CMK (cell line): ENCODE measurements at places on chromosomes 1 and 21.

DNA sequence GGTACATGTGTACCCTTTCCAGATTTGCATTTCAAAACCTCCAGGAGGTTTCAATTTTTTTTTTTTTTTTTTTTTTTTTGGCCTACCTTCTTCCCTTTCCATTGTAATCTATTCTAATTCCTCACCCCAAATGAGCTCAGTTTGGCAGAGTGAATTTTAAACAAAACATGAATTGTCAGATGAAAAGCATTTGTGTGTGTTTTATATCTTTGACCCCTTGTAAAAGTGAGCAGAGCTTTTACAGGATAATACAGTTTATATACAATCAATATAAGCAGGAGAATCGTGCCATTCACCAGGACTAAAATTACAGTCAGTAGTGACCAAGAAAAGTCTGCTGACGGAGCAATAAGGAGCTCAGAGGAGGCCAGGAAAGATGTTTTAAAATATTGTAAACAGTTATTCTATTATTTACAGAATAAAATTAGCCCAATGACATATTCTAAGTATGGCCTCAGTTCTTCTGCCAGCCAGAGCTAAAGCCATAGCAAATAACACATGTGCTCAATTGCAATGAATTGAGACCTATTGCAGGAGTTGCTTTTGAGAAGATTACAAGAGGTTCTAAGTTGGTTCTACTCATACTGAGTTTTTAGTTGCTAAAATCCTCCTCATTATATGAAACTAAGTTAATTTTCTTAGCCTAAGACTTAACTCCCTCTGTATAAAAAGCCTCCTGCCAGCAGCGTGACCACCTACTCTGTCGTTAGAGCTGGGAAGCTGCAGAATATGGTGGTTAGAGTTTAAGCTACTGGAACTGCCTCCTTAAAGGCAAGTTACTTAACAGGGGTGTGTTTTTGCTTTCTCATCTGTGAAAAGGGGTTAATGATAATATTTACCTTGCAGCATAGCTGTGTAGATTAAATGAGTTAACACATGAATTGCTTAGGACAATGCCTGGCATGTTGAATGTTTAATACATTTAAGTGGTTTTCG is 50.8 kb upstream of the ZNF326 start:
- no peak for DNase-seq

GRCh38 chr1:164609089-164609488 is 50.1 kb downstream of the PBX1 start:
- no peak for DNase-seq

DNA sequence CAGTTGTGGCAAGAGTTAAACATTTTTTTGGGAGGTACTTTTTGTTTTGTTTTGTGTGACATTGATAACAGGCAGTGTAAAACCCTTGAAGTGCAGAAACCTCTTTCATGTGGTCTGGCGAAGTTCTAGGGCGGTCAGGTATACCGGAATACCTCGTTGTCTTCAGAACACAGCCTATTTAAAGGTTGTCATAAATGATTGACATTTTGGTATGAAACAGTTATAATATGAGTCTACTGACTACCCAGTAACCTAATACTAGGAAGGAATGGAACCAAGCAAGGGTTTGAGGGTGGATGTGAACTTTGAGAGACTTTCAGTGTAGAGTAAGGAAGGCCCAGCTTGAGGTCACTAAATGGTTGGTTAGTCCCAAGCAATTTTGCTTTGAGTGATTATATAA is 40.5 kb downstream of the PATJ start:
- DNase-seq = no peak

DNA sequence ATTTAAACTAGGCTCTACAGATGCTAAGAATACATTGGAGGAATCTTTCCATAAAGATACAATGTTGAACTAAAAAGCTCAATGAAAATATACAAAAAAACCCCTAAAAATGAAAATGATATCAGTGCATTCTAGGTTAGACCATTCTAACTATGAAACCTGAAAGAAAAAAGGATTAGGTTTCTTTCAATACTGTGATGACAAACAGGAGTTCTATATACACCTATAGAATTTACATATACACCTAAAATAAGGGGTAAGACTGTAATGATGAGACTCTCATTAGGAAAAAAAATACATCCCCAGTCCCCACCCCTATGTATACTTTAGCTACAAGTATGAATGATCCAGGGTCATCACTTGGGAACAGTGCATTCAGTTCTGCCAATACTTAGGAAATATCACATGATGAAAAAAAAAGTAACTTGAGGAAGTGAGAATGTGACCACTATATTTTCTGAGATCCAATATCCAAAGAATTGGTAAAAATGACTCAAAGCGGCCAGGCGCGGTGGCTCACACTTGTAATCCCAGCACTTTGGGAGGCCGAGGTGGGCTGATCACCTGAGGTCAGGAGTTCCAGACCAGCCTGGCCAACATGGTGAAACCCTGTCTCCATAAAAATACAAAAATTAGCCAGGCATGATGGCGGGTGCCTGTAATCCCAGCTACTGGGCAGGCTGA is 26.3 kb downstream of the SELENOF start:
- DNase-seq = no peak

- no peak for DNase-seq
Measured at GRCh38 chr21:33586927-33587326, 1.6 kb downstream of the DONSON start.

DNA sequence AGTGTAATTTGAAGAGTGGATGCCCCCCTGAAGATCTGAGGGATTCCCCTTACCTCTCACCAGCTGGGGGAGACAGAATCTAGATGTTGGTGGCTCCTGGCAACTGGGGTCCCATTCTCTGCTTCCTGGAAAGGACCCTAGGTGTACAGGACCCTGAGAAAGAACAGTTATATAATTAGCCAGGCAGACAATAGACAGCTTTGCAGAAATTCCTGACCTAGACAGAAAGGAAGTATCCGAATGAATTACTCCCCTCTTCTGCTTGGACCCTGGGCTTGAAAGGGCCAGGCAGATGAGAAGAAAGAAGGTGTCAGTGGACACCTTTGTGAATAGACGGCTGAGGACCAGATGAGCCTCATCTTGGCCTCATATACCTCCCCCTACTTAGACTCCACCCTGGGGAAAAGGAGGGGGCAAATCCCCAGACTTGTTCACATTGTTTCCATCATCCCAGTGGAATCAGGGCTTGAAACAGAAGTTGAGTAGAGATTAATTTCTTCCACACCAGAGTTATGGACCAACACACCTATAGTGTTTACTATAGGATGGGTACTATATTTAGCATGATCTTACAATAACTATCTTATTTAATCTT is 1.8 kb upstream of the IQGAP3 start:
- DNase-seq = no peak

DNA sequence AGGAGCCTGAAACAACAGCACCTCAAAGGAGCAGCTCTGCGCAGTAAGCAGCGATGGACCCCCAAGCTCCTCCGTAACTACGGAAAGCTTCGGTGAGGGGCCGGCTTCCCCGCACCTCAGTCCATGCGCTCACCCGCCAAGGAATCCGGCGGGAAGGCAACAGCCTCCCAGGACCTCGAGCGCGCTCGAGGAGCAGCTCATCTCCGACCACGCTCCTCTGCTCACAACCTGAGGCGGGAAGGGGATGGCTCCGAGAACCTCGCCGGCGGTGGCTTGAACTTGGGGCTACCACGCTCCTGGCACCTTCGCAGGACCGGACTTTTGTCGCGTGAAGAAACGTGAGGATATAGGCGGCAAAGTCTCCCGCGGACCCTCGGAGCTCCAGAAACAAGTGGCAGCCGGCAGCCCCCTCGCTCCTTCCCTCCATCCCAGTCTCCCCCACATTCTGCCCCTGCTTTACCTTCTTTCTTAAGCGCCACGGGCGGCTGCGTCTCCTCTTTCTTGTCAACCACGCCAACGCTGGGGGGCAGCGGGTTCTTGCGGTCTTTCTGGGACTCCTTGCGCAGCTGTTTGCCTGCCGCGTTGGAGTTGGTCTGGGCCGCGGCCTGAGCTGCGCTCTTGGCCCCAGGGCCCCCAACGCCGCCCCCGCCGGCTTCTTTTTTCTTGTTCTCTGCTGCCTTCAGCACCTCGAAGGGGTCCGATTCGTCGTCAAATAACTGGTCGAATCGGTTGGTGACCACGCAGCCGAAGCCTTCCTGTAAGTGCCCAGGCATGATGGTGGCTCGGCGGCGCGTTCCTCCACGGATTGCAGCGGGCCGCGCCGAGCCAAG is 459 bp downstream of the SERBP1 start:
- no peak for DNase-seq

DNA sequence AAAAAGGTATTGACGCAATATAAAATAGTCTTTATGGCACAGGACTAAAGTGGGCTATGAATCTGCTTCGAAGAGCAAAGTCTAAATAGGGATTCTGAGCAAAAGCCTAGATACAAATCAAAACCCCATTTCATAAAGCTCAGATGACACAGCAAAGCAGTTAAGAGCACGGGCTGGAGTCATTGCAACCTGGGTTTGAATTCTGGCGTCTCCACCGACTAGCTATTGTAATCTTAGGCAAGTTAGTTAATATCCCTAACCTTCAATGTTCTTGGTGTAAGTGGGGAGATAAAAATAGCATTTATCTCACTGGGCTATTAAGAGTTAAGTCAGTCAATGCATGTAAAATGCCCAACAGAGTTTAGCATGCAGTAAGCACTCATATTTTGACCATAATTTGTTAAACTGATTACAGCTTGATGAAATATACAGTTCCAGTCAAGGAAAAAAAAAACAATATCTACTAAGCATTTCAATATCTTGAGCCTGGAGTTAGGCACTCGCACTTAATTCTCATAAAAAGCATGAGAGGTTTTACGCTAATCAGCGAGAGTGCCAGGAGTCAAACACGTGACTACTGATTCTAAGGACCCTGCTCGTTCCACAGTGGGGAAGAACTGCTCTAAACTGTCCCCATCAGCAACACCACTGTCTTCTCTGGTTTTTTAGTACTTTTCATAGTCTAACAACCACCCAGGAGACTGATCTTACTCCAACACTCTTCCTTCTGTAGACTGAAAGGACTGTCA is 75.5 kb downstream of the JAK1 start:
- no peak for DNase-seq

- no peak for DNase-seq
Measured at GRCh38 chr1:223653015-223653414, 12.5 kb downstream of the CAPN8 start.

- DNase-seq = no peak
Measured at GRCh38 chr21:43689556-43690337, 29.2 kb upstream of the PDXK start.

DNA sequence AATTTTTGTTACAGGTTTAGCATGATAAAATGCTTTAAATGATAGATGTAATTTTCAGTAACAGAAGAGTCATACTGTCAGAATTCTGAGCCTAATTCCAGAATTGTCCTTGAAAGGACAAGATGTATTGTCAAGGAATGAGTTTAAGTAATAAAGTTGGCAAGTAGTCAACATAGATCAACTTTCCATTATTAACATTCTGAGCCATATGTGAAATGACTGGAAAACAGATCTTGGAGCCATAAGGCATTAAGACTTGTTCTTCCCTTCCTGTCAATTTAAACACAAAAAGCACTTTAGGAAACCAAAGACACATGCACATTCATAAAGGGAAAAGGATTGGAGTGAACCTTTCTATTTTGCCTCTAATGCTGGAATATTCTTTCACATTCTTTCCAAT is 107.0 kb downstream of the ODF2L start:
- no peak for DNase-seq

DNA sequence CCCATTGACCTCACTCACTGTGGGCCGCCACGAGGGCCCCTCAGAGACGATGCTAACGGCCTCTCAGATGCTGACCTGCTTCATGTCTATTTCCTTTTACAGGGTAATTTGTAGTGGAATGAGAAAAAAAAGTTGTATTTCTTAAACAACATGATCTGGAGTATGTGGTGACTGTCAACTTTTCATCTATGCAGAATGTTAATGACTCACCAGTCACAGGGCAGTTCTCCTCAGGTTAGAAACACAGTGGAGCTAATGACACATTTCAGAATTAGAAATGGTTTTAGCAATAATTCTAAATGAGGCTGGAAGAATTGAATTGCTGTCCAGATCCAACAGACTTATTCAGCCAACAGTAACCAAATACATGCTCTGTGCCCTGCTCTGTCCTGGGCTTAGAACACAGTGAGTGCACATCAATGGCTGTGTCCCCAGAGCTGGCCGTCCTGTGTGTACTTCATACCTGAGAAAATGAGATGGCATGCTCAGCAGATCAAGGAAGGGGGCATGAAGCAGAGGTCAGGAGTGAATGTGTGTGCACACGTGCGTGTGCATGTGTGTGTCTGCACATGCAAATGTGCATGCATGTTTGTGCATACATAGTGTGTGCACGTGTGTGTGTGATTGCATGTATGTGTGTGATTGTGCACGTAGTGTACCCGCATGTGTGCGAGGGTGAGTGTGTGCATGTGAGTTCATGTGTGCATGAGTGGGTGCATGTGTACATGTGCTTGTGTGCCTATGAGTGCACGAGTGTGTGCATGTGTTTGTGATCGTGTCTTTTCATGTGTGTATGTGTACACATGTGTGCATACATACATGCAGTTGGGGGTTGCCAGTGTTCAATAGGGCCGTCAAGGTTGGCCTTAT is 145.3 kb downstream of the PCBP3 start:
- DNase-seq = no peak
